ENCODE measurements at places on chromosomes 16 and 17.

DNA sequence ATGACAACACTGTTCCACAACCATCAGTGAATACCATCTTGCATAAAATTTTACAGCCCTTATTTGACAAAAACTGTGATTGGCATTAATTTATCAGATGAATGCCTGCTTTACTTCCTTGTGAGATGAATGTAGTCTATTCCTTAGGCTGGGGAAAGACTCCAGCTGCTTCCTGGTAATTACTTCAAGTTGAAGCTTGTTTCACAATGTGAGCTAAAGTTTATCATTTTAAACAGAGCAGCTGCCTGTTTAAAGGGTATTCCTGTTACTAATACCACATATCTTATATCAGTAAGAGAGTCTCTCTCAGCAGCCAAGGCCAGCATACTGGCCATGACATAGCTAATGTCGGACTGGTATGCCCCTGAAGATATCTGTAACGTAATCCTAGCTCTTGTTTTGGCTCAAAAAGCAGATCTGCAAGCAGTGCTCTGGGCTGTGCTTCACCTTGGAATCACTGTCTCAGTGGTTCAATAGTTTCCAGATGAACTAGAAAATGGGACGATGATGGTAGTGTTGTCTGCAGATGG is 13.2 kb upstream of the ARL2BP start:
- no peak for DNase-seq

GRCh38 chr17:34252444-34253138 is 2.5 kb upstream of the CCL2 start:
- no peak for DNase-seq

- DNase-seq: no peak
Measured at GRCh38 chr16:22765479-22765878, 48.5 kb upstream of the HS3ST2 start.

DNA sequence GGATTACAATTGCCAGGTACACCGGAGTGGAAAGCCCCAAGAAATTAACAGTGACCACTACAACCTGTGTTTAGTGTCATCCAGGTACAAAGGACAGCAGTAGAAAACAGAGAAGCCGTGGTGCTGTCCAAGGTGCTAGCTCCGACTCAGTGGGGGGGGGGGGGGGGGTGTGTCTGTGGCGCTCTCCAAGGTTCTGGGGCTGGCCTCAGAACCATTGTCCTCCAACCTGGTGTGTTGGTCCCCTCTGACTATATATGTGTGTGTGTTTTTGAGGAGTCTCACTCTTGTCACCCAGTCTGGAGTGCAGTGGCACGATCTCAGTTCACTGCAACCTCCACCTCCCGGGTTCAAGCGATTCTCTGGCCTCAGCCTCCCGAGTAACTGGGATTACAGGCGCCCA is 5.8 kb upstream of the ZNF23 start:
- DNase-seq: no peak

GRCh38 chr16:1414532-1415260 is at the start of gene UNKL:
Gene UNKL, minus strand, starts transcription at chr16:1414704. Its CDS starts 13 bp downstream, at chr16:1414691.
- peak; percentile 64 for DNase-seq

DNA sequence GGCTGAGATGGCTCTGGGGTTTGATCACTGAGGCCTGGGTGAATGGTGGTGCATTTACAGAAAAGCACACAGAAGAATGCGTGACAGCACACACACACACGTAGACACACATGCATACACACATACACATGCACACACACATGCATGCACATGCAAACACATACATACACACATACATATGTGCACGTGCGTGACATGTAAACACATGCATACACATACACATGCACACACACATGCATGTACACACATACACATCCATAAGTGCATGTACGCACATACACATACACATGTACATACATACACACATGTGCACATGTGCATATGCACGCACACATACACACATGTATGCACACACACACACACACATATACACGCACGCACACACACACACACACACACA is 108.4 kb downstream of the AIPL1 start:
- no peak for DNase-seq

DNA sequence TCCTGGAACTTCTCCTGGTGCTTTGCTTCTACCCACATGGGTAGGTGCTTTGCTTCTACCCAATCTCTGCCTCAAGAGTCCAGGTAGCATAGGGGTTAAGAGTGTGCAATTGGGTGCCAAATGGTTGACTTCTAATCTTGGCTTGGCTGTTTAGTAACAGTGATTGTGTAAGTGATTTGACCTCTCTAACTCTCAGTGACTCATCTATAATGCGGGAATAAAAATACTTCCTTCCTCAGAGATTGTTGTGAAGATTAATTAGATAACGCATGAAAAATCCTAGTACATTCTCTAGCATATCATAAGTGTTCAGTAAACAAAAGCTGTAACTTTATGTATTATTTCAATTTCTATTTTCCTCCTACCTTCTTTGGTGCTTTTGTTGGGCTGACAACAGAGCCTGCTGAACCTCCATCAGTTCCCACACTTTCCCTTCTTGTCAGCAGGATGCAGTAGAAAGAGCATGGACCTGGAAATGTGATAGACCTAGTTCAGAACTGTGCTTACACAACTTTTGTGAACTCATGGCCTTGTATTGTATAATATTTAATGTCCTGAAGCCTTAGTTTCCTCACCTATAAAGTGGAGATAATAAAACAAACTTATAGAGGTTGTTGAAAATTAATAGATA is 72.9 kb upstream of the SMIM36 start:
- DNase-seq: no peak

DNA sequence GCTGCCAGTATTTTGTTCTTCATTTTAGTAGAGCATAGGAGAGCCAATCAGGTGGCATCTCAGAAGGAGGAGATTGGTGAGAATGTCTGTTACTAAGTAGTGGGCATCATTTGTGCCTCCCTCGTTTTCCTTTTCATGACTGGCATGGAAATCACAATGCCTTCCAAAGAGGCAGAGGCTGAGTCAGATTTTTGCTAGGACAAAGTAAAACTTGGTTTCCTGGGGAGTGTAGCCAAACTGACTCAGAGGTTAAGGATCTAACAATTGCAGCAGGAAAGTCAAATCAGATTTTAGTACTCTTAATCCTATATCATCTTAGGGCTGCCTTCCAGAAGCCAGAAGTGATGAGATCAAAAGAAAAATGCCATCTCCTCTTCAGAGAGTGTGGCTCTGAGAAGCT is 138.7 kb downstream of the ANKFN1 start:
- no peak for DNase-seq

DNA sequence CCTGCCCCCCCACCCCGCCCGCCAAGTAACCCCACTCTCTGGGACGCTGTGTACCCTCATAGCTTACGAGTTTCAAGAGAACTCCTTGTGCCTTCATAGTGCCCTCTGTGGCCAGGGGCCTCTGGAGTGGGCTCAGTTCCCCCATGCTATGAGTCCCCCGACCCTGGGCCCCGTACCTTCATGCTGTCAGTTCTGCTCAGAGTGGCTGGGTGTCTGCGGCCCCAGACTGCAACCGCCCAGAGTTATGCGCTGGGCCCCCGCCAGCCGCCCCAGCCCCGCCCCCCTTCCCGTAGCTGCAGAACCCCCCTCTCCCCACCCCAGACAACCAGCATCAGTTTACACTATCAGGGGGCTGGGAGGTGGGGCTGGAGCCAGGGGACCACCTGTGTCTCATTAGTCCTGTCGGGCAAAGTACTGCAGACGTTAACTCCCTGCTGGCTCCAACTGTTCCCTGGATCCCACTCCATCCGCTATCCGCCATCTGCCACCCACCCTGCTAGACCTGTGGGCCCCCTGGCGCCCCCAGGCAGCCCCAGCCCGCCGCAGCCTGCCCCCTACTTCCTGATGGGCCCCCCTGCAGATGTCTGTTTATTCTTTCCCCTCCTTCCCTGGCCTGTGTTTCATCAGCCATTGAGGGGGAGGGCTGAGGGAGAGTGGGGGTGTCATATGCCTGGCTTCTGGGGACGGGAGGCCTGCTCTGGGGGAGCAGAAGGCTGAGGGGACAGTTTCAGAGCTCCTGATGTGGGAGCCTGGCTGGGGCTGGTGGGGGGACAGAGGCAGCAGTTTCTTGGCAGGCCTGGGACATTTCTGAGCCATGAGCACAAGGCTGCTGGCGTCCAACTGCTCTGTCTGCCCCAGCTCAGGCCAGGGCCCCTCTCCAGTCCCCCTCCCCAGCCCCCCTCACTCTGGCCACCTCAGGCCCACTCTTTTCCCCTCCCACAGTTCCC is at the start of gene MFAP4:
MFAP4 (minus strand) TSS at position 217 of the 947 bp plus-strand sequence; CDS start at position 182, 35 bp downstream.
- no peak for DNase-seq

- peak; percentile 38 for DNase-seq
Measured at GRCh38 chr16:58459344-58460218, 40.4 kb upstream of the NDRG4 start.

- DNase-seq: no peak
Measured at GRCh38 chr16:48369765-48370164, 15.4 kb downstream of the SIAH1 start.

- DNase-seq: no peak
Measured at GRCh38 chr16:89925596-89926079, 2.5 kb downstream of the TUBB3 start.

DNA sequence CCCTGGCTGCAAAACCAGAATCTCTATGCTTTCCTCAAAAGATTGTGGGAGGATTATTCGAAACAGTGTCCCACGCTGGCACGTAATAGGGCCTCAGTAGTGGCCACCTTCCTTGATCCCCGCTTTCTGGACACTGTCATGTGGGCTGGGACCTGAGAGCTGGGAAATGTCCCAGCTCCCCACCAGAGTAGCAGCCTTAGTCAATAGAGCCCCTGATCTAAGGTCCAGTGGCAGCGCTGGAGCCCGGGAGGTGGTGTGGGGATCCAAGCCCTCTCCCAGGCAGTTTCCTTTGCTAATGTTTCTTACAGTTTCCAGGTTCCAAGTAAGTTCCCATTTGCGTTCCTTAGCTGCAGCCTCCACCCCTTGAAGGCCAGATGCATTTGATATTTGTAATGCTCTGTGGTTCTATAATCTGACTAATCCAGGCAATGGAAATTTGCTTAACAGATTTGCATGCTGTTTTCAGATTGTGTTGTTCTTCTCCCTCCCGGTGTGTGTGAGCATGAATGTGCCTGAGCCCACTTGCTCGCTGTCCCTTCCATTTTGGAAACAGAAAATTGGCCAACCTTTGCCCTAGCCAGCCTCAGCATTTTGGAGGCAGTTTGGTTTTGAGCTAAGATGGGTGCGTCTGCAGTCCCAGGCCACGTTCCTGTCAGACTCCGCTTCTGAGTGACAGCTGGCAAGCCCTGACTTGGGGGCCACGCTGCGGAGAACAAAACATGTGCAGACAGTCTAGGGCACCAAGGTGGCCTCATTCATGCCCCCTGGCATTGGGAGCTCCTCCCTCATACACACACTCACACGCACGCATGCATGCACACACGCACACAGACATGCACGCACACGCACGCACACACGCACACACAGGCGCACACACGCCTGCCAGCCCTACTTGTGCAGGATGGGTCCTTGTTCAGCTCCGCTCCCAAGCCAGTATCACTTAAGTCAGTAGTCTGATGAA is 69.4 kb downstream of the CCDC182 start:
- DNase-seq: no peak

DNA sequence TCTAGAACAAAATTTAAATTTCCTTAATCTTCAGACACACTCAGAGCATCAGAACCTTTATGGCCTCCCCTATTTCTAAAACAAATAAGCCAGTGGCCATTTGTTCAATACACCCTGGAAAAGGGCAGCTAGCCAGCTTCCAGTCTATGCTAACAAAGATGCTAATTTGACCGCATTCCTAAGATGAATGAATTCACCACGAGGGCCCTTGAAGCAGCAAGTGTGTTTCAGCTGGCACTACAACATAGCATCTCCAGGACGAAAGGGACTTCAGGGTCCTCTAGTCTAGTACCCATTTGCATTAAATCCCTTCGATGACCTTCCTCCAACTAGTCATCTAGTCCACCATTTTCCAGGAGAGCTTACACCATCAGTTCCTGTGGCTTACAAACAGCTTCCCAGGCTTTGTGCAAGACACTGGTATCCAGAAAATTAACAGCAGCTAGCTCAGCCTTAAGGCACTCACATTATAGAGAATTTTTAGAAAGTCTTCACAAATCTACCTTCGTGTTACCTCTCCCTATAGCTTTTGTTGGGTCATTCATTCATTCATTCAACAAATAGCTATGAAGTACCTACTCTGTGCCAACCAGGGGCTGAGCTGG is 10.9 kb downstream of the KRT37 start:
- DNase-seq: no peak

DNA sequence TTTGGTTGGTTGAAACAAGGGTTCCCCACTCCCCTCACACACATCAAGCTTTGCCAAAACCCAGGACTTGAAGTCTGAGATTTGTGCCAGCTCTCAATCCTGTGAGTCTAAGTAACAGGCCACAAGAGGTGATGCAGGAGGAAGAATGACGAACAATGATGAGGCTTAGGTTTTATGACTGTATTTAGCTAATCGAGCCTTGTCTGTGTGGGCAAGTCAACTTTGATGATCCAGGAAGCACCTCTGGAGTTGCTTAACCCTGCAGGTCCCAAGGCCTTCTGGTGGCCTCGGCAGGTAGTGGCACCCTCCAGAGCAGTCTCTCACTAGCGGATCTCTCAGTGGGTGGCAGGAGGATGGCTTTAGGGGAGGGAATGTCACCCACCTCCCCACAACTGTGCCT is 28.7 kb downstream of the CDK5RAP3 start:
- DNase-seq: no peak

DNA sequence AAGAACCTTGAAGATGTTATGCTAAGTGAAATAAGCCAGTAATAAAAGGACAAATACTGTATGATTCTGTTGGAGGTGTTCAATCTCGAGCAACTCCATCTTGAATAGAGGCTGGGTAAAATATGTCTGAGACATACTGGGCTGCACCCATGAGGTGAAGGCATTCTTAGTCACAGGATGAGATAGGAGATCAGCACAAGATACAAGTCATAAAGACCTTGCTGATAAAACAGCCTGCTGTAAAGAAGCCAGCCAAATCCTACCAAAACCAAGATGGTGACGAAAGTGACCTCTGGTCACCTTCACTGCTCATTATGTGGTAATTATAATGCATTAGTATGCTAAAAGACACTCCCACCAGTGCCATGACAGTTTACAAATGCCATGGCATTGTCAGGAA is 98.1 kb downstream of the RGS9 start:
- DNase-seq: no peak

DNA sequence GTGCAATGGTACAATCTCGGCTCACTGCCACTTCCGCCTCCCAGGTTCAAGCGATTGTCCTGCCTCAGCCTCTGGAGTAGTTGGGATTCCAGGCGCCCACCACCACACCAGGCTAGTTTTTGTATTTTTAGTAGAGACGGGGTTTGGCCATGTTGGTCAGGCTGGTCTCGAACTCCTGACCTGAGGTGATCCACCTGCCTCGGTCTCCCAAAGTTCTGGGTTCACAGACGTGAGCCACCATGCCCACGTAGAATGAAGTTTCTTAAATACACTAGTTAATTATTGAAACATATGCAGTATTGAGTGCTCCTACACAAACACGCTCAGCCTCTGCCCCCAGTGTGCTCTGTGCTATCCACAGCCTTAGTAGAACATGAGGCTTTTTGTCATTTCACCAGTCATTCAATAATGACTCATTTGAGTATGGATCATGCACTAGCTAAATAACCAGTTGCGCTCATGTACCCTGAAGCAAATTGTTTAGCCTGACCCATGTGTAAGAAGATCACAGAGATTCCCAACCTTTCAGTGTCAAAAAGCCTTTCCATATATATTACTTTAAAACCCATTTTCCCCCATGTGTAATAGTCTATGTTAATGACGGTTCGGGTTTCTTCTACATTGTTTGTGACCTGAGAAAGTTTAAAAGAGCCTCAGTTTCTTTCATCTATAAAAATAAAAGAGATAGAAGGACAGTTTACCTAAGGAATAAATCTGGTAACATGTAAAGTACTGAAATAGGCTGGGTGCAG is 49.7 kb downstream of the TUBD1 start:
- DNase-seq: peak; percentile 61

All from activated CD8-positive, alpha-beta memory T cell treated with anti-CD3 and anti-CD28 coated beads for 4 hours (primary cell).